ENCODE measurements at places on chromosomes 12 and 14.

DNA sequence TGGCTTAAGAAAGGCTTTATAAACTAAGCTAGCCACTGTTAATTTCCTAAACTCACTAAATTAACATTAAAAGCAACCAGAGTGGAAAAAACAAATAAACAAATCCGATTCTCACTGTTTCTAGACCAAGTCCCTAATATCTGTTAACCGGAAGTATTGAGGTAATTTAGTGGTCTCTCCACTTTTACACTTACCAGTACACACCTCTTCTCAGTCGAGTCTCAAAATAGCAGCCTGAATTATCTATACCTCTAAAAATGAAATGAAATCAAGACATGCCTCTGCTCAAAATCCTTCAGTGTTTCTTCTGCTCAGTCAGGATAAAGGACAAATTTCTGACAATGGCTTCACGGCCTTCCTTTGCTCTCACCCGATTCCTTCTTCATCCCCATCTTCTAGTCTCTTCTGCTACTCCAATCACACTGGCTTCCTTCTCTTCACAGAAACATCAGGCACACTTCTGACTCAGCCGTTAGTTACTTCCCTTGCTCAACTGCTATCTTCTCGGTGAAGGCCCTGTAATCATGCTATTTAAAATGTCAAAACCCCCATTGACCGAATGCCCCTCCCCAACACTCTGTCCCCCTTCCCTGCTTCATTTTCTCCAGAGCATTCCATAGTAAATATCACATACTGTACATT, 161.3 kb downstream of the KITLG start:
- DNase-seq: no peak

GRCh38 chr12:68850390-68850789, 42.4 kb downstream of the MDM2 start:
- no peak for DNase-seq

DNA sequence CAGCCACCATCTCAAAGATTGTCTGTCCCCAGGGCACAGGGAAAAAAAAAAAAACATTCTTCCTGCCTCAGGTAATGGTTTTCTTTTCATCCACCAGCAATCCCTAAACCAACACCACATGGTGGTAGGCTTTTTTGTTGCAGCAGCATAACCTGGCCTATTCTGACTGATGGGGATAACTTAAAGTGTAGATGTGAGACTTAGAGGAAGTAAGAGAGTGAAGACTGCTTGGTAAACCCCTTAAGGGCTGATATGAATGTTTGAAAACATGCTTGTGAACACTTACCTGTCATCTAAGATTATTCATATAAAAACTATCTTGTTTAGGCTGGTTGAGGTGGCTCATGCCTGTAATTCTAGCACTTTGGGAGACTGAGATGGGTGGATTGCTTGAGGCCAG, 130.2 kb upstream of the RAP1B start:
- DNase-seq: no peak

GRCh38 chr12:61781021-61781581, 479.1 kb upstream of the USP15 start:
- no peak for DNase-seq

- DNase-seq: no peak
These were observed 27.3 kb downstream of the AKAP3 start for GRCh38 chr12:4621511-4621910.

DNA sequence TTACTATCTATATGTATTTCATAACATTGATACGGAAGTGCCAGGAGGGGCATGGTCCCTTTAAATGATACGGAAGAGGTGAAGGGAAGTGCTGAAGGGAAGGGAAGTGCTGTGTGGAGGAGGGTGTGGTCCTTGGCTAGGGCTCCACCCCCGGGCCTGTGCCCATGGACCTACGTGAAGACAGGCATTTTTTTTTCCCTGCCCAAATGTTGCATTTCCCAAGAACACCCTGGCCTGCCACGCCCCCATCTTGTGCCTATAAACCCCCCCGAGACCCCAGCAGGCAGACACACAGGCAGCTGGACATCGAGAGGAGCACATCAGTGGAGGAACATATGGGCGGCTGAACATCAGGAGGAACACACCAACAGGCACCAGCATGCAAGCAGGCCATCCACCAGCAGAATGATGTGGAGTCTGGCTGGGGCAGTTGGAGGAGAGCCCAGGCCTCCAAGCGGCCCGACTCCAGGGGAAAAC, 134.1 kb downstream of the SLC41A2 start:
- DNase-seq: no peak

- DNase-seq: no peak
These were observed 201.3 kb upstream of the PRMT8 start for GRCh38 chr12:3289702-3290101.

Measured in right renal cortex interstitium (tissue), 3 donors.